CD4-positive, CD25-positive, alpha-beta regulatory T cell (primary cell): ENCODE measurements at places on chromosomes 7 and 10. TPM values are rescaled to one million over a fixed set of nuclear protein-coding genes. Genes with fewer than 3 reads are reported as not detected.

Gene CUBN
- total RNA-seq, result 4.7 TPM

Gene OR2A5
- not detected for total RNA-seq

Gene WEE2
- total RNA-seq, result not detected

Gene OIT3
- not detected for total RNA-seq

Gene CCDC146
- total RNA-seq, result 20.1 TPM

Gene STEAP2
- not detected for total RNA-seq

Gene VWDE
- total RNA-seq, result 0.86 TPM

Gene RNF32
- total RNA-seq, result 0.81 TPM

Gene CABCOCO1
- total RNA-seq, result not detected

Gene KAZALD1
- not detected for total RNA-seq

Gene STOX1
- total RNA-seq, result 0.30 TPM

Gene MKI67
- total RNA-seq, result 13.5 TPM

Gene FAM13C
- not detected for total RNA-seq

Gene BTBD16
- total RNA-seq, result not detected

Gene CCDC3
- 0.15 TPM for total RNA-seq

Gene SPDYE17
- total RNA-seq, result not detected

Gene IRF5
- total RNA-seq, result 13.5 TPM

Gene PILRA
- total RNA-seq, result 13.2 TPM

Gene SHTN1
- 2.4 TPM for total RNA-seq

Gene IFIT1B
- total RNA-seq, result not detected

Gene OR9A4
- total RNA-seq, result not detected

Gene EBLN1
- total RNA-seq, result not detected

Gene DNAJC1
- 23.2 TPM for total RNA-seq

Gene AQP1
- total RNA-seq, result 0.20 TPM

Gene MINDY3
- 37.1 TPM for total RNA-seq
